ENCODE measurements at places on chromosomes 11 and 22.

GRCh38 chr22:44444341-44445306, 53.4 kb downstream of the RTL6 start:
- no peak for DNase-seq

GRCh38 chr22:27311698-27312550, 489.6 kb downstream of the MN1 start:
- no peak for DNase-seq

- DNase-seq: no peak
Observed at GRCh38 chr22:23837911-23838680, 710 bp downstream of the DERL3 start.

- DNase-seq: no peak
Observed at GRCh38 chr11:18749681-18750319, 23.8 kb upstream of the IGSF22 start.

DNA sequence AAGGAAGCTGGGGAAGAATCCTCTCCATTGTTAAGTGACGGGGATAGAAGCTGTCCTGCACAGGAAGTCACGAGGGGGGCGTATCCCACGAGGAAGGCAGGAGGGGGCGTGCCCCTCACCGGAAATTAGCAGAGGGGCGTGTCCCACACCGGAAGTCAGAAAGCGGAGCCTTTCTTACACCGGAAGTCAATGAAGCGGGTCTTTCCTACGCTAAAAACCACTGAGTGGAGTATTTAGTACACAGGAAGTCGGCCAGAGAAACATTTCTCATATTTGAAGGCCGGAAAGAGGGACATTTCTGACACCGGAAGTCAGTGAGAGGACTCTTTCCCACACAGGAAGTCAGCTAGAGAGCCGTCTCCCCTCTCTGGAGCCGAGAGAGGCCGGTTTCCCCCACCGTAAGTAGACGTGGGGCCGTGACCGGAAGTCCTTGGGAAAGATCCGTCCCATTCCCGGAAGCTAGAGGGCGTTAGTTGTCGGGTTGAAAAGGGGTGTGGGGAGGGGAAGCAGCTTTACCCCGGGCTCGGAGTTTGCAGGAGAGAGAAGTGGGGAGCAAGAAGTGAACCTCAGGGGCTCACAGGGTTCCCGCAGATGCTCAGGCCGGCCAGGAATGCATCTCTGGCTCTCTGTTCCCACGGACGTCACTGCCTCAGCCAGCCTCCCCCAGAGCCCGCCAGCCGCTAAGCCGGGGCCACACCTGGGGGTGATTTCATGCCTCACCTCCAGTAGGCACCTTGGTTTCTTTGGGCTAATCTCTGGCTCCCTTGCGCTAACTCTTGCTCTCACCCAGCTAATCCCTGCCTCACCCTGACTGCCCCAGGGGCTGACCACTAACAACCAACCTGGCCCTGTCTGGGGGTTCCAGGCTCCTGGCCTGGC, 15.4 kb downstream of the MIAT start:
- peak; percentile 97 for DNase-seq

GRCh38 chr22:50019316-50019715, 6.8 kb upstream of the IL17REL start:
- DNase-seq: no peak

GRCh38 chr11:127640561-127641451, 640.2 kb upstream of the KIRREL3 start:
- no peak for DNase-seq

GRCh38 chr22:43036282-43036829, 21.4 kb upstream of the PACSIN2 start:
- DNase-seq: no peak

DNA sequence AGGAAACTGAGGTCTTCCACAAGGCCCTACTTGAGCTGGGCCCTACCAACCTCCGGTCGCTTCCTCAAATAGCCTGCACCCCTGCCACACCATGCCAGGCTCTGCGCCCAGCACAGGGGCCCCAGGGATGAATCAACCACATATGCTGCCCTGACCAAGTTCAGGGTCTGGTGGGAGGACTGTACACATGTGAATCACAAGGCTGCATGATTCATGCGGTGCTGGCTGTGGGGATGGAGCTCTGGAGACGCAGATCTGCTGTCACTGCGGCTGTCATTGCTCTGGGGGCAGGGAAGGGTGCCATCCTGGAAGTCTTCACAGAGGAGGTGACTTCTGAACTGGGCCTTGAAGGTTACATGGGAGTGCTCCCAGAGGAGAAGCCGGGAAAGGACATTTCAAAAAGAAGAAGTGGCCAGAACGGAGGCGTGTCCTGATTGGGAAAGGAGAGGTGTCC, 21.5 kb downstream of the CYTH4 start:
- DNase-seq: no peak

DNA sequence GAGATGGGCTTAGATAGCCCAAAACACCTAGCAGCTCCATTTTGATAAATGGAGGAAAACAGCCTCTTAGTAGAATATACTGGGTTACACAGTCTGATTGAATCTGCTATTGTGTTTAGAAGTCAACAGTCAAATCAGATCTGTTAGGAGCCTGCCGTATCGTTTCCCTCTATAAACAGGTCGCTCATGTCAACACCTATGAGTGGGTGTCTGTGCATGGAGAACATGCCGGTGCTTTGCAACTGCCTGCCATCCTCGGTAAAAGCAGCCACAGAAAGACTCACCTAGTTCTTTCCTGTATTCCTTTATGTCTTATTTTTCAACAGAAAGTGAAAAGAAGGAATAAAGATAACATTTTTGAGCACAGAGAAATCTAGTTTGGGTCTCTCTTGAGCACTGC, 99.4 kb downstream of the ETS1 start:
- DNase-seq: no peak

- peak; percentile 64 for DNase-seq
Observed at GRCh38 chr11:288478-289397, at the start of gene PGGHG. TSS of gene PGGHG (plus strand) at chr11:289126. CDS start at chr11:289817, 691 bp downstream.

GRCh38 chr22:46764140-46764680, 1.8 kb downstream of the TBC1D22A start:
- DNase-seq: no peak

- DNase-seq: no peak
Observed at GRCh38 chr11:18324381-18324780, 2.0 kb downstream of the GTF2H1 start.

DNA sequence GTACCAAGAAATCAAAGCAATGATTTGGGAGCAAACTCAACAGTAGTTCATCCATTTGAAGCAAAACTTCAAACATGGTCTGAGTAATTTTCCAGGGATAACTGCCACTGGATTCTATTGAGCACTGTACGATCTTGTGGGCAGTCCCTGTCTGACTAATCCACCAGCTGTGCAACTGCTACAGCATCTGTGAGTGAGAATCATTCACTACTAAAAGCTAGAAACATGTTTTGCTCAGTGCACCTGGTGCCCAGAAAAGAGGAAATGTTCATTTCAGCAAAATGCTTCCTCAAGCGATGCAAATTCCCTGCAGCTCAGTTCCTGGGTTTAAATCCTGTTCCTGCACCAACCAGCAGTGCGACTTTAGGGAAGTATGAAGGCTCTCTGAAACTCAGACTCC, 1077.9 kb downstream of the DLG2 start:
- DNase-seq: no peak

- no peak for DNase-seq
Observed at GRCh38 chr22:22902247-22903001, 14.8 kb downstream of the IGLL5 start.

- no peak for DNase-seq
Observed at GRCh38 chr11:69618237-69618636, 22.7 kb upstream of the CCND1 start.

DNA sequence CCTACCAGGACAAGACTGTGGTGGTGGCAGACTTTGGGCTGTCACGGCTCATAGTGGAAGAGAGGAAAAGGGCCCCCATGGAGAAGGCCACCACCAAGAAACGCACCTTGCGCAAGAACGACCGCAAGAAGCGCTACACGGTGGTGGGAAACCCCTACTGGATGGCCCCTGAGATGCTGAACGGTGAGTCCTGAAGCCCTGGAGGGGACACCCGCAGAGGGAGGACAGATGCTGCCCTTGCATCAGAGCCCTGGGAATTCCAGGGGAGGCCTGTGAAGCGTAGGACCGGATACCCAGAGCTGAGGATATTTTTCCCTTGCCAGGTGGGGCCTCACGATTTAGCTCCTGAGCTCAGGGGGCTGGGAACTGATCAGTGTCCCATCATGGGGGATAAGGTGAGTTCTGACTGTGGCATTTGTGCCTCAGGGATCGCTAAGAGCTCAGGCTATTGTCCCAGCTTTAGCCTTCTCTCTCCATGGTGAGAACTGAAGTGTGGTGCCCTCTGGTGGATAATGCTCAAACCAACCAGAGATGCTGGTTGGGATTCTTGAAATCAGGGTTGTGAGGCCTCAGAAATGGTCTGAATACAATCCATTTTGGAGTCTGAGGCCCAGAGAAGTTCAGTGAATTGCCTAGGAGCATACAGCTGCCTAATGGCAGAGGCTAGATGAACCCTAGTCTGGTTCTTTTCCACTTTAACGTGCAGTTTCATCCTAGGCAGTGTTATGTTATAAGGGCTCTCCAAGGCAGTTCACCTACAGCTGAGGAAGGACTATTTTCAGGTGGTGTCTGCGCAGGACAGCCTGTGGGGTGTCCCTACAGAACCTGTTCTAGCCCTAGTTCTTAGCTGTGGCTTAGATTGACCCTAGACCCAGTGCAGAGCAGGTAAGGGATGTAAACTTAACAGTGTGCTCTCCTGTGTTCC, 19.5 kb downstream of the PIK3IP1 start:
- peak; percentile 49 for DNase-seq

DNA sequence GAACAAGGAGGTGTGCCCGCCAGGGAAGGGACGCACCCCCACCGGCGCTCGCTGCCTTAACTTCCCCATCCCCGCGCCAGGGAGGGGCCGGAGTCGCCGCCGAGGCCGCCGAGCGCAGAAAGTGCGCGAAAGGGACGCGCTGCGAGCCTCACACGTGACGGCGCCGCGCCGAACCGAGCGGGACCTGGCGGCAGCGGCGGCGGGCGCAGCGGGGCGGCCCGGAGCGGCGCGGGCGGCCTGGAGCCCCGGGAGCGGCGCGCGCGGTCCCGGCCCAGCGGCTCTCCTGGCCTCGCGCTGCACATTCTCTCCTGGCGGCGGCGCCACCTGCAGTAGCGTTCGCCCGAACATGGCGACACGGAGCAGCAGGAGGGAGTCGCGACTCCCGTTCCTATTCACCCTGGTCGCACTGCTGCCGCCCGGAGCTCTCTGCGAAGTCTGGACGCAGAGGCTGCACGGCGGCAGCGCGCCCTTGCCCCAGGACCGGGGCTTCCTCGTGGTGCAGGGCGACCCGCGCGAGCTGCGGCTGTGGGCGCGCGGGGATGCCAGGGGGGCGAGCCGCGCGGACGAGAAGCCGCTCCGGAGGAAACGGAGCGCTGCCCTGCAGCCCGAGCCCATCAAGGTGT, at the start of gene SORL1:
TSS of gene SORL1 (plus strand) at position 329 of the 623 bp plus-strand sequence. CDS start at position 347, 18 bp downstream.
- peak; percentile 78 for DNase-seq

GRCh38 chr22:45845076-45845487, 131.9 kb downstream of the WNT7B start:
- DNase-seq: no peak

DNA sequence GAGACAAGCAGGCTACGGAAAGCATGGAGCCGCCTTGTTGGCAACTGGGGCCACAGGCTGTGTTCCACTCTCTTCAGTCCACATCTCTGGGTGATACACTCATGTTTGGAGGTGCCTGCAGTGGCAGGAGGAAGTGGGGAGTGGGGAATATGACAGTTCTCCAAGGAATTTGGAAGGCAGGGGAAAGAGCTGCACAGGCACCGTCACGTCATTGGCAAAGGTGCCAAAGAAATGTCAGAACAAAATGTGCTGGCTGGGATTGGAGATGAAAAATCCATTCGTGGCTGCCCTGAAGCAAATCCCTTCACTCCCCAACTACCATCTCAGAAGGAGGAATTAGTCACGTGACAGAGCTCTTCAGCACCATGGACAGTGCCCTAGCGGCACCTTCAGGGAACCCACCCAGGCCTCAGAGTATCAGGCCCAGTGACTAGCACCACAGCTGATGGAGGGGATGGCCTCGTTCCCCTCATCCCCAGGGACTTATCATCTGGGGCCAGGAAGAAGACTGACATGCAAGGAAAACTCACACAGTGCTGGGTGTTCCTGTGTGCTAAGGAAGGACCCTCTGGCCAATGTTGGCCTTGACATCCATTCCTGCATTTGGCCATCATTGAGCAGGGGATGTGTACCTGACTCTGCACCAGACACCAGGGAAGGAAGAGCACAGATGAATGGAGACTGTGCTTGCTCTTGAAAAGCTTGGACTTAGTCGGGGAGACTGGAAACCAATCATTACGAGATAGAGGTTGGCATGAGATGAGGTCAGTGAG, 48.5 kb upstream of the PRDM11 start:
- DNase-seq: peak; percentile 81

- DNase-seq: no peak
Observed at GRCh38 chr11:46760429-46761128, 41.6 kb downstream of the F2 start.

- DNase-seq: no peak
Observed at GRCh38 chr11:79367844-79368243, 73.0 kb downstream of the TENM4 start.

GRCh38 chr22:23202812-23203451, 22.6 kb downstream of the BCR start:
- no peak for DNase-seq

GRCh38 chr11:120326228-120326627, 1.1 kb downstream of the TLCD5 start:
- no peak for DNase-seq

GRCh38 chr11:71252269-71252769, at the start of gene SHANK2:
TSS of gene SHANK2 (minus strand) at chr11:71252577. CDS start at chr11:71147326, 105,251 bp downstream.
- DNase-seq: no peak

DNA sequence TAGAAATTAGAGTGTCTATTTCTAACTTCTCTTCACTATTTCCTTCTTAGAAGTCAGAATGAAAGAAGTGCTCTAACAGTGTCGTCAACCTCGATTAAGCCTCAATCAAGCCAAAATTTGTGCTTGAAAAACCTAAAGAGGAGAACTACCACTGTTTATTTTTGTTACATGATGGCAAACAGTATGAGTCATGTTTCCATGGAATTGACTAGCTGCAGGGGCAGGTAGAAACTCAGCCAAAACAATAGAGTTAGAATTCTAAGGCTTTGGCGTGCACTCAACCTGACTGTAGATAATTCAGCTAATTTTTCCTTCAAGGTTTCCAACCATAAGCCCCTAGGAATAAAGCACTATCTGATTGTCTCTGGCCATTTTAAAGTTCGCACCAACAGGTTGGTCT, 415.9 kb downstream of the ETS1 start:
- DNase-seq: no peak

GRCh38 chr11:64246871-64247728, at the start of gene PPP1R14B:
TSS of gene PPP1R14B (minus strand) at chr11:64246943. CDS start at chr11:64246673, 270 bp downstream.
- DNase-seq: peak; percentile 91

DNA sequence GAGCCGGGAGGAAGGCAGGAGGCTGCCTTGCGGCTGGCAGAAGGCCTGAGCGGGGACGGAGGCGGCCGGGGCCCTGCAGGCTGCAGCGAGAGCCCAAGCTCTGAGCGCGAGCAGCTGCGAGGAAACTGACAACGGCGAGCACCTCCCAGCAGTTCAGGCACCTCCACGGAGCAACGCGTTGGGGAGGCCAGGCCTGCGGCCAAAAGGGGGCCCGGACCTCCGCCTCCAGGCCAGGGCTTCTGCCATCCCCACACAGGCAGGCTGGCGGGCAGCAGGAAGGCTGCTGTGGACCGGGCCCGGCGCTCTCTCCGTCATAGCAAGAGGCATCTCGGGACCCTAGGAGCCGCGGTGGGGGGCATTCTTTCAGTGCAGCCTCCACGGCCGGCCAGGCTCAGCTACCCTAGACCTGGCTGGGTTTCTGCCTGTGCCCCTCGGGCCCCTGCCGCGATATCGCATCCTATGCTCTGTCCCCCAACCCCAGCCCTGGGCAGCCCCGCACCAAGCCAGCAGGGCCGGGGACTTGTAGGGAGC, 22.9 kb upstream of the SLC22A12 start:
- no peak for DNase-seq
